Activated CD4-positive, alpha-beta T cell treated with anti-CD3 and anti-CD28 coated beads, Interleukin-2, amount 10 ng/mL, durations not matched to agents 24 days and 14 days (primary cell): ENCODE measurements at places on chromosomes 6 and 20. TPM values are rescaled to one million over a fixed set of nuclear protein-coding genes. Genes with fewer than 3 reads are reported as not detected.

NHLRC1 gene
- 0.09 and 0.26 TPM in 2 replicates for total RNA-seq

EPB41L2 gene
- total RNA-seq = 15.4 and 16.5 TPM in 2 replicates

BPIFB4 gene
- total RNA-seq = not detected in 2 replicates

GRCh38 chr6:145643760-145644159 is 91.6 kb downstream of the EPM2A start:
- no peaks in the 10 kb centered on the region for H3K27me3 ChIP-seq
- no peaks in the 10 kb centered on the region for H3K36me3 ChIP-seq
- DNase-seq = no peak
- no peak overlapping the region for H3K27ac ChIP-seq

DNA sequence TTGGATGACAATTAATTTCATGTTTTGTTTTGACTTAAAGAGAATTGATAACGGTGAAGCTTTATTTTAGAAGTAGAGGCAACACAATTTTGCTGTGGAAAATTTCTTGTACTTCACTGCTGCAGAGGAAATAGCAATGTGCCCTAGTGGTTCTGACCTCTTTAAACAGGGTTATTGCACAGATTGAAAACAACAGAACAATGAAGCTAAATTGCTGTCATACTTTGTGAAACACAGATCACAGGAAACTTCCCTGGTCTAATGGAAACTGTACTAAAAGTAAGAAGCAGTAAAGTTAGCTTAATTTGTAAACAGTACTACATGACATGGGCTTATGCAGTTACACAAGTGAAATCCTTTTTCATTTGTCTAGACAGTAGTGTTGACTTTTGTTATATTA is 31.3 kb downstream of the OR2A4 start:
- no peak overlapping the region for H3K4me3 ChIP-seq
- H3K27ac ChIP-seq = no peak overlapping the region
- H3K27me3 ChIP-seq = peaks cover 5% of the 10 kb centered on the region
- DNase-seq = no peak
- no peaks in the 10 kb centered on the region for H3K36me3 ChIP-seq
- no peaks in the 10 kb centered on the region for H3K4me1 ChIP-seq

DNA sequence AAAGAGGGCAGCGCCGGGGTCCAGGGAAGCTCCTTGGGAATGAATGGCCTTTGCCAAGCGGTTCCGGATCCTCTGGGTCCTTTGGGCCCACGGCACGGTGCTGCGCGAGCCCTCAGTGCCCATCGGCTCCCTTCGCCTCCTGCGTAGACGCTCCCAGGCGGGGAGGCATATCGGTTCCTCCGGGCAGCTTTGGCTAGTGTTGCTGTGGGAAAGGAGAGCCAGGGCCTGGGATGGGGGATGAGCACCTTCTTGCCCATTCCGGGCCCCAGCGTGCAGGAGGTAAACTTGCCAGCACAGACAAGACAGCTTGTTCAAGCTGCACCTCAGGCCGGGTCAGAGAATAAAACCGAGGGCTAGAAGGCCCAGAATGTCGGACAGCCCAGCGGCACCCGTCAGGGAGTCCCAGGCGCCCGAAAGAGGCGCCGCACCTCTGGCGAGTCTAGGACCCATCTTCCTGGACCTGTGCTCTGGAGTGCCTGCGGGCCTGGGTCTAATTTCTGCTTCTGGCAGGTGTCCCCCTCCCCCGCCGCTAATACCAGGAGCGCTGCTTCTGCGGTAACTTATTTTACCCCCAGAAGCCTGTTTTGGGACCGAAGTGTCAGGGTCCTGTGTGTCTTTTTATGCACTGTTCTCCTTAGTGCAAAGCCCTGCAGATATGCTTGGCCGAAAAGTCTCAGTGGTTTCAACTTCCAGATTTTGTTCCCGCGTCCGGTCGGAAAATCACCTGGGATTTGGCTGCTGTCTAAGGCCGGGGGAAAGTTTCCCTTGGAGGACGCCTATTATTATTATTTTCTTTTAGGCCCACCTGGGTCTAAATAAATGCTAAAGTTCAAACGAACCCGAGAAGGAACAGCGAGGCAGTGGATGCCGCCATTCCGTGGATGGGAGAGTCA is 1.7 kb upstream of the TFAP2C start:
- H3K4me1 ChIP-seq = peaks cover 6% of the 10 kb centered on the region
- no peak overlapping the region for H3K27ac ChIP-seq
- H3K27me3 ChIP-seq = peaks cover 58% of the 10 kb centered on the region

GRCh38 chr20:38665506-38666285 is 58.6 kb upstream of the SLC32A1 start:
- no peak for DNase-seq
- H3K4me1 ChIP-seq = no peaks in the 10 kb centered on the region
- H3K4me3 ChIP-seq = no peak overlapping the region

- H3K27me3 ChIP-seq = peaks cover 18% of the 10 kb centered on the region
- H3K27ac ChIP-seq = no peak overlapping the region
- H3K36me3 ChIP-seq = no peaks in the 10 kb centered on the region
- DNase-seq = no peak
- H3K4me3 ChIP-seq = no peak overlapping the region
- no peaks in the 10 kb centered on the region for H3K4me1 ChIP-seq
Measured at GRCh38 chr20:58976061-58976730, 4.9 kb upstream of the NELFCD start.

GRCh38 chr20:4256874-4257273 is 241.5 kb upstream of the RNF24 start:
- H3K4me1 ChIP-seq = no peaks in the 10 kb centered on the region
- no peaks in the 10 kb centered on the region for H3K36me3 ChIP-seq
- H3K4me3 ChIP-seq = no peak overlapping the region
